ENCODE measurements at places on chromosomes 4 and X. TPM values are rescaled to one million over a fixed set of nuclear protein-coding genes. Genes with fewer than 3 reads are reported as not detected.

The VCX3A gene
- total RNA-seq, result not detected

The HERC6 gene
- total RNA-seq, result 12.8 TPM

The SHROOM3 gene
- 4.2 TPM for total RNA-seq

The ALG13 gene
- total RNA-seq, result 34.4 TPM

The WAS gene
- 0.22 TPM for total RNA-seq

The NMU gene
- total RNA-seq, result 1.3 TPM

The HMGN5 gene
- total RNA-seq, result 1.7 TPM

The ENAM gene
- total RNA-seq, result under 0.01 TPM

The PABPC1L2A gene
- not detected for total RNA-seq

The CTSO gene
- total RNA-seq, result 10.8 TPM
